ENCODE measurements at places on chromosomes 7 and 10. TPM values are rescaled to one million over a fixed set of nuclear protein-coding genes. Genes with fewer than 3 reads are reported as not detected.

DNA sequence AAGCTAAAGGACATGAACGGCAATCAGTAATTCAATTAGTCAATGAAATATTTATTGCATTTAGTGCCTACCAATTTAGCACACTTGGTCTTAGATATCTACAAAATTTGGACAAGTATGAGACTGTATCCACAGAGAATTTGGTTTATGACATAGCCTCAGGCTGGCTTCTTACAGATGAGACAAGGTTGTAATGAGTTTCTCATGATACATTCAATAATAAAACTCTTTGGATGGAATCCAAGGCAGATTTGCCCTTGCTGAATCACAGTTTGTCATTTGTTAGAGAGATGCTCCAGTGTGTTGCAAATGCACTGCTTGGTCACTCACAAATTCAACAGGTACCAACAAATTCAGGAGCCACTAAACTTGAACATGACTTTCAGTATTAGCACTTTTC lies 162.5 kb downstream of the GPR37 start:
- H3K27me3 ChIP-seq: no peaks in the 10 kb centered on the region
- no peaks in the 10 kb centered on the region for H3K4me1 ChIP-seq
- H3K4me3 ChIP-seq: no peak overlapping the region
- no peak for DNase-seq
- H3K27ac ChIP-seq: no peak overlapping the region

The AOC1 gene
- total RNA-seq: not detected

The CNPY1 gene
- total RNA-seq: not detected

GRCh38 chr7:56157238-56157790 lies 41.1 kb upstream of the NUPR2 start:
- no peak for DNase-seq
- peaks cover 4% of the 10 kb centered on the region for H3K27me3 ChIP-seq
- H3K27ac ChIP-seq: no peak overlapping the region
- no peaks in the 10 kb centered on the region for H3K4me1 ChIP-seq
- no peak overlapping the region for H3K4me3 ChIP-seq

The PVRIG gene
- total RNA-seq: 0.75 TPM

DNA sequence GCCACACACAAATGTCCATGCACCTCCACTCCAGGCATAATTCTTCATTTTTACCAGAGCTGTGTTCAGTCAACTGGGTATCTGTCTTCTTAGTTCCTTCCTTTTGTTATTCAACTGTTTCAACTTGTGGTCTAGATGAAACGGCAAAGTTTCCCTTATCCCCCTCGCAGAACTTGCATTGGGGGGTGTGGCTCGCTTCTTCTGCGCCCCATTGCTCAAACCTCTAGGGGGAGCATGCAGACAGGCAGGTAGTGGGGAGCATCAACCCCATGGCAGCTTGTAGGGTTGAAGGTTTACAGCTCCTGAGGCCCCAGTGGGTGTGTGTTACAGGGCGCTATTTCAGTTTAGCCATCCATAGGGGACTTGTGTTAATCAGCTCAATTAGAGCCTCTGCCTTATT lies 38.3 kb upstream of the COBL start:
- DNase-seq: no peak
- peaks cover 2% of the 10 kb centered on the region for H3K27me3 ChIP-seq
- H3K4me1 ChIP-seq: no peaks in the 10 kb centered on the region
- no peak overlapping the region for H3K27ac ChIP-seq
- H3K4me3 ChIP-seq: no peak overlapping the region
- no peaks in the 10 kb centered on the region for H3K36me3 ChIP-seq
